Prostate gland (tissue), 2 donors: ENCODE measurements at places on chromosomes 7 and 10. TPM values are rescaled to one million over a fixed set of nuclear protein-coding genes. Genes with fewer than 3 reads are reported as not detected.
A peak's percentile ranks its signal among the peaks of the same experiment; 100 is the strongest.

DNA sequence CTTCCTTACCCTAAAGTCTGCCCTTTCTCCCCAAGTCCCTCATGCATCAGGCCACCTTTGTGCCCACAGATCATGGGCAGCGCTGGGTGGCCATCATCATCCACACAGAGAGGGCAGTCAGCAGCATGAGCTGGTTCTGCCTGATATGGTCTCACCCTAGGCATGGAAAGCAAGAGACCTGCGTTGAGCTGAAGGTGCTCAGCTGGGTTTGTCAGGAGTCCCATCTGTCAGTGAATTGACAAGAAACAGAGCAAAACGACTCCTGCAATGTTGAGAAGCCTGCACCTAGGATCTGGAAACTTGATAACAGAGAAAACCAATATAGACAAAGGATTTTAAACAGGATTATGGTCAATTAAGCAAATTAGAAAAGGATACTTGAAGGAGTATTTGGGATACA, 242.7 kb upstream of the PRSS1 start:
- H3K36me3 ChIP-seq: no peaks in the 10 kb centered on the region
- H3K4me3 ChIP-seq: no peak overlapping the region
- no peak overlapping the region for H3K27ac ChIP-seq
- no peak for DNase-seq

Gene ITGA8
- total RNA-seq: 11.2 TPM

- H3K4me3 ChIP-seq: no peak overlapping the region
- DNase-seq: no peak
- H3K27me3 ChIP-seq: no peaks in the 10 kb centered on the region
- H3K27ac ChIP-seq: peak overlapping the region; percentile 92
These were observed 2.9 kb upstream of the MIOS start for GRCh38 chr7:7563813-7564212.

DNA sequence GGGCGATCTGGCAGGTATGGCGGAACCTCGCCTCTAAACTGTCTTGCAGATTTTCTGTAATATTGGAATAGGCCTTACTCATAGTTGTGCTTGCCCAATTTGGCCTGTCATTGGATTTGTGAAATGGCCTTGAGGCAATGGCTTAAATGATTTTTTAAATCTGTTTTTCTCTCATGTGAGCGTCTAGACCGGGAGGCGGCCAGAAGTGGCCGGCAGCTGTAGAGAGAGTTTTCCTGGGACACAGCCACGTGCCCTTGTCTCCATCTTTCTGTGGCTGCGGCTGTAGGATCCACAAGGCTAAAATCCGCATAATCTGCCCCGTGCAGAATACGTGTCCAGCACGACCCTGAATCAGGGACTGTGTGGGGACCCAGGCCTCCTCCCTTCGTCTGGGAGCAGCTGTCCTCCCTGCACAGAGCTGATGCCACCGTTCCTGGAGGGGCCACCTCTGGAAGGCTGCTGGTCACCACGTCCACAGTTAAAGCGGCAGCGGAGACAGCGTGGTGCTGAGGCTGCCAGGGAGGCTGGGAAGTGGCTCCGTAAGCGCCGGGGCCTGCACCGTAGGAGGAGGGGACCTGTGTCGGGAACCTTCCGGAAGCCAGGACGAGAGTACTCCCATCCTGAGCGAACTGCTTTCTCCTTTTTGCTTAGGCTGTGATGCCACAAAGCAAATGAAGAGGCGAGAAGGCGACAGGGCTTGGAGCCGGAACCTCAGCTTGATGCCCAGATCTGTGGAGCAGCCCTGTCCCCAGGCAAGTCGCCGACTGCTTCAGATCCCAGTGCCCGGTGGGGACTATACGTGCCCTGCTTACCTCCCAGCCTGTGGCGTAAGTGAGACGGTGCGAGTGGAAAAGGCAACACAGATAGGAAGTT, 99.8 kb downstream of the DYNC2I1 start:
- no peaks in the 10 kb centered on the region for H3K36me3 ChIP-seq
- no peak overlapping the region for H3K27ac ChIP-seq
- H3K27me3 ChIP-seq: no peaks in the 10 kb centered on the region
- no peak for DNase-seq

DNA sequence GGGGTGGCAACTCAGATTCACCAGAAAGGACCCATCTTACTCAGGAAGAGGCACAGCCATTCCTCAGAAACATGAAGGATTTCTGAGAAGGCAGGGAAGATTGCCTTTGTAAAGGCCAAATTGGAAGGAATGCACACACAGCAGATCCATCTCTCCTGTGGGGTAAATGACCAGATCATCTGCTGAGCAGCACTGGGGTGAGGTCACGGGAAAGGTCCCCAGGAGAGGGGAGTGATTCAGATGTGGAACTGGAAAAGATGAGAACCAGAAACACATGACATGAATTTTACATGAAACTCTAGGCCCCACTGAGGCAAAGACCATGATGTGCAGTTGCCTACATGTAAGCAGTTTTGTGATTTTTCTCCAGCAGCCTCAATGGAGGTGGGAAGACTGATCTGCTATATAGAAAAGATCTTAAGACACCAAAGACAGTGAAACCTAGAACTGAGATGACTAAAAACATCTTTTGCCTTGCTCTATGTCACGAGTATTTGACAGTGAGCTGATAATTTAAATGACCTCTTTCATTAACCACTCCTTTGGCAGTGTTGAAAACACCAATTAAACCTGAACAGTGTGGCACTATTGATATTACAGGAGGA, 91.6 kb downstream of the AMPH start:
- H3K4me1 ChIP-seq: no peaks in the 10 kb centered on the region
- no peaks in the 10 kb centered on the region for H3K36me3 ChIP-seq
- H3K27me3 ChIP-seq: no peaks in the 10 kb centered on the region

- H3K4me1 ChIP-seq: peaks cover 13% of the 10 kb centered on the region
- H3K27me3 ChIP-seq: no peaks in the 10 kb centered on the region
- H3K4me3 ChIP-seq: no peak overlapping the region
- no peaks in the 10 kb centered on the region for H3K36me3 ChIP-seq
- peak; percentile 29 for DNase-seq
These were observed 1.8 kb upstream of the MICALL2 start for GRCh38 chr7:1460821-1461645.

DNA sequence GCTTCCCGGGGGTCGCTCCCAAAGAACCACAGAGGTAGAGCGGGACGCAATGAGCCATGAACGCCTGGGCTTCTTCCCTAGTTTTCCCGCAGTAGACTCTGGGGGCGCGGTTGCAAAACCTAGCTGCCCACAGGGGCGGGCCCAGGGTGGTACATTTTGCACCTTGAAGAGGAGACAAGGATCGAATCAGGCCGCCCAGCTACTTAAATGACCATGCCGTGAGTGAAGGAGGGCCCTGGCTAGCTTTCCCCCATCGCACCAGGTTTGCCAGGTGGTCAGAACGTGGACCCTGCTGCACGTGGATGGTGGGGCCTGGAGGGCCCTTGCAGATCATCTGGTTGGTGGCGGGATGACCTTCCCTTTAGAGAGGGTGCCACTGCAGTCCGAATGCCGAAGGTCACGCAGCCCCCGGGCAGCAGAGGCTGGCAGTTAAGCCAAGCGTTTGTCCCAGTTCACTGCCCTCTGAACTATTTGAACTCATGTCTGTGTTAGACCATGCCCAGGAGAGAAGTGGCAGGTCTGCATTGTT, 604 bp upstream of the SHTN1 start:
- H3K27me3 ChIP-seq: no peaks in the 10 kb centered on the region
- no peaks in the 10 kb centered on the region for H3K36me3 ChIP-seq
- DNase-seq: peak; percentile 15

DNA sequence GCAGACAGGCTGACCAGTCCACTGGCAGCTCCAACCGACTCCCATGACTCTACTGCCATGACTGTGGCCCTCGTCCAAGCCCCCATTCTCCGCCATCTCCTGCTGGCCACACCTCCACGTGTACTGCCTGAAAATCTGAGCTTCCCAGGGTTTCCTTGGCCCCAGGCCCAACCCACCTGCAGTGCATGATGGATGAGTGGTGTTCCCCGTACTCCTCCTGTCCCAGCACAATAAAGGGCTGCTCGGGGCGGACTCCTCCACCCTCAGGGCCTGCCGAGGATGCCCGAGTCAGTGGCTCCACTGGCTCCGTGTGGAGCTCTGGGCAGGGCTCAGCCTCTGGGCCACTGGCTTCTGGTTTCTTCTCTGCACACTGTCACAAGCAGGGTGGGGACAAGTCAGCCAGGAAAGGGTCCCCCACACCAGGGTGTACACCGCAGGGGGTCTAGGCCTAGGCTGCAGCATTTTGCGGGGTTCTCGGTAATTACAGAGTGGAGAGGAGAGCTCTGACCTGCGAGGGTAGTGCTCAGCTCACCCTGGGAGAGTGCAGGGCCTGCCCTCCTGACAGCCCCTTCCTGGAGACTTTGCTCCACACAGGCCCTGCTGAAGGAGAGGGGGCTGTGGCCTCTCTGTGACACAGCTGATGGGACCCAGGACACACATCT, 15.2 kb downstream of the WDR91 start:
- H3K4me3 ChIP-seq: no peak overlapping the region
- H3K27ac ChIP-seq: no peak overlapping the region
- no peak for DNase-seq

Gene ANKRD61
- not detected for total RNA-seq

Gene GSDME
- total RNA-seq: 4.2 TPM

DNA sequence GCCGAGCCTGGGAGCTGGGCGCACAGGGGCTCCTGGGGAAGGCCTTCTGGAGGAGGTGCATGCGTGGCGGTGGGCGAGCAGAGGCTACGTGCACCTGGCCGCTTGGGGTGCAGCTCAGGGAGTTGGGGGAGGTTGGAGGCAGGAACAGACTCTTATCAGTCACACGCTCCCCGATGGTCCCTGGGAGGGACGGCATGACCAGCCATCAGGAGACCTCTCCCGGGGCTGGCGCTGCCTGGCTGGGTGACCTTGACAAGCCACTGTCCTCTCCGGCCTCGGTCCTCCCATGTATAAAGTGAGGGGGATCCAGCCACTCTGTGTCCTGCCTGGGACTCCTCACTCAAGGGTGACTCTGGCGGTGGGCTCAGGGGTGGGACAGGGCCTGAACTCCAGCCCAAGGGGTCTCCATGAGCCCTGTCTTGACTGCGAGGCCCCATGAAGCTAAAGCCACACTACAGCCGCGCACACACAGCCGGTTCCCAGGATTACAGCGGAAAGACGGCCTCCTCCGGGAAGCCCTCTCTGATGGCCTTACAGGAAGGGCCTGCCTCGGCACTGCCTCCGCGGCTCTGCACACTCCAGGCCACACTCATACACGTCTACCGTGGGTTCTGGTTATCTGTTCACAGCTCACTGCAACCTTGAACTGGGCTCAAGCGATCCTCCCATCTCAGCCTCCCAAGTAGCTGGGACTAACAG, 2.3 kb downstream of the TMEM184A start:
- H3K36me3 ChIP-seq: no peaks in the 10 kb centered on the region
- no peak for DNase-seq
- peaks cover 13% of the 10 kb centered on the region for H3K4me1 ChIP-seq
- H3K4me3 ChIP-seq: no peak overlapping the region
- H3K27ac ChIP-seq: no peak overlapping the region

Gene SEMA3D
- total RNA-seq: 10.7 TPM

- H3K27ac ChIP-seq: no peak overlapping the region
- H3K27me3 ChIP-seq: no peaks in the 10 kb centered on the region
- DNase-seq: no peak
- H3K4me1 ChIP-seq: no peaks in the 10 kb centered on the region
- no peak overlapping the region for H3K4me3 ChIP-seq
These were observed 3.8 kb upstream of the DMTF1 start for GRCh38 chr7:87148332-87148955.

Gene AIFM2
- 10.7 TPM for total RNA-seq

Gene CPN1
- not detected for total RNA-seq

DNA sequence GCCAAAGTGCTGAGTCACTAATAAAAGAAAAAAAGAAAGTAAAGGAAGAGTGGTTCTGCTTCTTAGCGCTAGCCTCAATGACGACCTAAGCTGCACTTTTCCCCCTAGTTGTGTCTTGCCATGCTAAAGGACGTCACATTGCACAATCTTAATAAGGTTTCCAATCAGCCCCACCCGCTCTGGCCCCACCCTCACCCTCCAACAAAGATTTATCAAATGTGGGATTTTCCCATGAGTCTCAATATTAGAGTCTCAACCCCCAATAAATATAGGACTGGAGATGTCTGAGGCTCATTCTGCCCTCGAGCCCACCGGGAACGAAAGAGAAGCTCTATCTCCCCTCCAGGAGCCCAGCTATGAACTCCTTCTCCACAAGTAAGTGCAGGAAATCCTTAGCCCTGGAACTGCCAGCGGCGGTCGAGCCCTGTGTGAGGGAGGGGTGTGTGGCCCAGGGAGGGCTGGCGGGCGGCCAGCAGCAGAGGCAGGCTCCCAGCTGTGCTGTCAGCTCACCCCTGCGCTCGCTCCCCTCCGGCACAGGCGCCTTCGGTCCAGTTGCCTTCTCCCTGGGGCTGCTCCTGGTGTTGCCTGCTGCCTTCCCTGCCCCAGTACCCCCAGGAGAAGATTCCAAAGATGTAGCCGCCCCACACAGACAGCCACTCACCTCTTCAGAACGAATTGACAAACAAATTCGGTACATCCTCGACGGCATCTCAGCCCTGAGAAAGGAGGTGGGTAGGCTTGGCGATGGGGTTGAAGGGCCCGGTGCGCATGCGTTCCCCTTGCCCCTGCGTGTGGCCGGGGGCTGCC, at the start of gene IL6:
Gene IL6 (plus strand): TSS at position 294 of the 807 bp plus-strand sequence. CDS start 63 bp downstream, at position 357.
- no peaks in the 10 kb centered on the region for H3K36me3 ChIP-seq
- H3K4me3 ChIP-seq: no peak within 1 kb of the TSS
- no peaks in the 10 kb centered on the region for H3K27me3 ChIP-seq
- DNase-seq: peak; percentile 14
- no peak within 1 kb of the TSS for H3K27ac ChIP-seq

Gene ZNF804B
- total RNA-seq: not detected

GRCh38 chr10:125062227-125062913, 98.0 kb downstream of the CTBP2 start:
- no peaks in the 10 kb centered on the region for H3K36me3 ChIP-seq
- H3K4me1 ChIP-seq: peaks cover 71% of the 10 kb centered on the region
- no peak overlapping the region for H3K4me3 ChIP-seq
- peak overlapping the region; percentile 90 for H3K27ac ChIP-seq
- no peaks in the 10 kb centered on the region for H3K27me3 ChIP-seq
- DNase-seq: no peak

Gene FMC1
- 17.8 TPM for total RNA-seq

Gene FRMD4A
- total RNA-seq: 38.0 TPM

Gene TRIP6
- total RNA-seq: 113 TPM

GRCh38 chr10:98684019-98684899, 237.5 kb upstream of the HPS1 start:
- H3K4me1 ChIP-seq: no peaks in the 10 kb centered on the region
- H3K27ac ChIP-seq: no peak overlapping the region
- no peaks in the 10 kb centered on the region for H3K36me3 ChIP-seq
- no peaks in the 10 kb centered on the region for H3K27me3 ChIP-seq

- no peaks in the 10 kb centered on the region for H3K36me3 ChIP-seq
- H3K4me1 ChIP-seq: peaks cover 3% of the 10 kb centered on the region
- no peak overlapping the region for H3K4me3 ChIP-seq
These were observed 84.9 kb downstream of the C10orf105 start for GRCh38 chr10:71634531-71635164.

DNA sequence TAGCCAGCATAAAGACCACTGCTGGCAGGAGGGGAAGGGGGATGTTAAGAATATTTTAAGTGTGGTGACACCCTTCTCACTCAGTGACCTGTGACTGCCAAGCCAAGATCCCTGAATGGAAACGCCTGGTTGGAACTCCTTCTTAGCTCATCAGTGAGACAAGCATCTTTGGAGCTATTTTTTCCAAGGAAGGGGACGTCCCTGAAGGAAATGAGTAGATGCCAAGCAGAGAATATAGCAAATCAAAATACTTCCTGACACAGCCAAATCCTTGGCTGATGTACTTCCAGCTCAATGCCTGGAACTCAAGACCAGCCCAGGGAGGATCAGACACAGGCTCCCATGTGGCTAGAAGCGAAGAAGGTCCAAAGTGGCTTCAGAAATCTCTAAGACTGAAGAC, 82.2 kb downstream of the SORBS1 start:
- peaks cover 9% of the 10 kb centered on the region for H3K4me1 ChIP-seq
- H3K27me3 ChIP-seq: no peaks in the 10 kb centered on the region
- no peaks in the 10 kb centered on the region for H3K36me3 ChIP-seq
- DNase-seq: no peak
- peak overlapping the region; percentile 64 for H3K27ac ChIP-seq
